PC-3 (cell line): ENCODE measurements at places on chromosomes 6 and 20. TPM values are rescaled to one million over a fixed set of nuclear protein-coding genes. Genes with fewer than 3 reads are reported as not detected.

The ZBP1 gene
- total RNA-seq: 0.12 TPM in 1 of 2 replicates, not detected in the other

The GPR63 gene
- total RNA-seq: 0.07 and 0.17 TPM in 2 replicates

The DEF6 gene
- 37.3 and 42.8 TPM in 2 replicates for total RNA-seq

The RIN2 gene
- 64.3 and 69.8 TPM in 2 replicates for total RNA-seq

The GJA10 gene
- total RNA-seq: not detected in 2 replicates

The TRAPPC3L gene
- total RNA-seq: not detected in 2 replicates

The ABHD16B gene
- total RNA-seq: not detected in 2 replicates

The EYS gene
- total RNA-seq: 0.07 TPM in 1 of 2 replicates, not detected in the other

The VWA7 gene
- total RNA-seq: 0.98 and 1.9 TPM in 2 replicates

The POM121L2 gene
- total RNA-seq: not detected in 2 replicates

The PPIL6 gene
- total RNA-seq: 0.62 and 2.1 TPM in 2 replicates

The MARCKS gene
- 51.5 and 62.8 TPM in 2 replicates for total RNA-seq

The FOXC1 gene
- total RNA-seq: 7.3 and 12.0 TPM in 2 replicates

The E2F1 gene
- 63.7 and 72.2 TPM in 2 replicates for total RNA-seq

The RIMS1 gene
- total RNA-seq: 0.51 and 0.81 TPM in 2 replicates

The TPMT gene
- total RNA-seq: 17.5 and 19.8 TPM in 2 replicates

The UBD gene
- not detected in 2 replicates for total RNA-seq

The CDYL gene
- total RNA-seq: 34.4 and 38.4 TPM in 2 replicates

The CCDC170 gene
- not detected in 2 replicates for total RNA-seq

The TP53TG5 gene
- not detected in 2 replicates for total RNA-seq

The ZNF334 gene
- 0.52 and 0.58 TPM in 2 replicates for total RNA-seq

The NOX3 gene
- not detected in 2 replicates for total RNA-seq

The SIRPB2 gene
- total RNA-seq: 0.52 and 2.1 TPM in 2 replicates

The KIF16B gene
- total RNA-seq: 11.1 and 12.7 TPM in 2 replicates

The MYB gene
- 1.4 and 4.4 TPM in 2 replicates for total RNA-seq

The ASXL1 gene
- 42.8 and 60.7 TPM in 2 replicates for total RNA-seq

The SPACA1 gene
- total RNA-seq: not detected in 2 replicates

The CCR6 gene
- total RNA-seq: not detected in 2 replicates

The PXMP4 gene
- not detected in 2 replicates for total RNA-seq

The PROKR2 gene
- total RNA-seq: not detected in 2 replicates

The UNC93A gene
- total RNA-seq: not detected in 2 replicates

The TBXT gene
- total RNA-seq: not detected in 2 replicates

The DPM1 gene
- total RNA-seq: 70.7 and 87.0 TPM in 2 replicates

The ASIP gene
- not detected in 2 replicates for total RNA-seq

The IMPG1 gene
- not detected in 2 replicates for total RNA-seq

The SLC12A5 gene
- 2.4 TPM in 1 of 2 replicates, not detected in the other for total RNA-seq

The ARMH2 gene
- total RNA-seq: not detected in 2 replicates

The SLC4A11 gene
- total RNA-seq: 23.7 and 26.8 TPM in 2 replicates

The SLPI gene
- total RNA-seq: 186 and 207 TPM in 2 replicates

The CDSN gene
- 0.55 and 0.81 TPM in 2 replicates for total RNA-seq

The ANGPT4 gene
- not detected in 2 replicates for total RNA-seq

The SLC35F1 gene
- total RNA-seq: not detected in 2 replicates

The OXT gene
- total RNA-seq: not detected in 2 replicates

The PLEKHG1 gene
- total RNA-seq: 1.3 and 1.4 TPM in 2 replicates

The OPRM1 gene
- total RNA-seq: not detected in 2 replicates

The FOXA2 gene
- total RNA-seq: 14.4 and 15.2 TPM in 2 replicates

The CLPSL1 gene
- not detected in 2 replicates for total RNA-seq

The RPS6KA2 gene
- 5.1 and 7.9 TPM in 2 replicates for total RNA-seq

The NHLRC1 gene
- total RNA-seq: 0.81 and 1.3 TPM in 2 replicates

The ANKRD66 gene
- not detected in 2 replicates for total RNA-seq

The GSTA4 gene
- total RNA-seq: 10.1 and 20.9 TPM in 2 replicates

The AGER gene
- 2.0 and 5.0 TPM in 2 replicates for total RNA-seq
